NCI-H1436 treated with DMSO at 0.1 percent for 48 hours (cell line): ENCODE measurements at places on chromosomes 11 and 22.

DNA sequence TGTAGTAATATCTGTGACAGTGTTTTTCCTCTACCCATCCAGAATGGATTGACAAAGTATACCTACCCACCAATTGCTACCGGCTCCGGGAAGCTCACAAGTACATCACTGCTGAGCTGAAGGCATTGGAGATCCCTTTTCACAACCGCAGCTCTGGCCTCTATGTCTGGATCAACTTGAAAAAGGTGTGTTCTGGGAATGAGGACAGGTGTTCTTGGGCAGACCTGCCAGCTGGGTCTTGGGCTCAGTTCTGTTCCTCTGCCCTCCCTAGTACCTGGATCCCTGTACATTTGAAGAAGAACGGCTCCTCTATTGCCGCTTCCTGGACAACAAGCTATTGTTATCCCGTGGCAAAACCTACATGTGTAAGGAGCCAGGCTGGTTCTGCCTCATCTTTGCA, 7.8 kb upstream of the ACCS start:
- DNase-seq, result no peak

DNA sequence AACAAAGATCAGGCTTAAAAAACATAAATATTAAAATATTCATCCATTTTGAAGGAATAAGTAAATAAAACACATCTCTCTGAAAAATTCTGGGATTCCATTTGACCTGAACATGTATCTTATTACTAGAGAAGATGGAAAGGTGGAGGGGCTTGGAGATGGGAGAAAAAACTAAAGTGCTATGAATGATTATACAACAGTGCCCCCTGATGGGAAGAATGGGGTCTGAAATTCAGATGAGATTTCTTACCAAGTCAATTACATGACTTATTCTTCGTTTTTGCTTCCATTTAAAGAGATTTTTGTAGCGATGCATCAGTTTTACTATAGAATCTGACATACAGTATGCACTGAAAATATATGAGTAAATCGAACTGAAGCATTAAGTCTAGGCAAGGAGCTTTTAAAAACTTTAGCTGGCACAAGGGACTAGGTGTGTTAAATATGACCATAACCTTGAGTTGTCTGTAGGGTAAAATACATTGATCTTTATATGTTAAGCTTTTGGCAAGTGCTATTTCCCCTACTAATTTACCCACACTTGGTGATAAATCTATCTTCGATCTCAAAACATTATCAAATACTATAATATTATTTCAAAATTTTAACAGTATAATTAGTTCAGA, 718.8 kb downstream of the CNTN5 start:
- no peak for DNase-seq

- DNase-seq, result no peak
Measured at GRCh38 chr11:119991669-119992068, 146.2 kb downstream of the TRIM29 start.

- DNase-seq, result no peak
Measured at GRCh38 chr11:88320149-88320559, 17.4 kb downstream of the CTSC start.

- no peak for DNase-seq
Measured at GRCh38 chr11:76139314-76139713, 67.0 kb downstream of the WNT11 start.

GRCh38 chr11:33899400-33900037, 7.6 kb upstream of the LMO2 start:
- no peak for DNase-seq
